ENCODE measurements at places on chromosomes 2 and 18.

- no peak for DNase-seq
Observed at GRCh38 chr18:43396266-43396665, 119.0 kb upstream of the SYT4 start.

DNA sequence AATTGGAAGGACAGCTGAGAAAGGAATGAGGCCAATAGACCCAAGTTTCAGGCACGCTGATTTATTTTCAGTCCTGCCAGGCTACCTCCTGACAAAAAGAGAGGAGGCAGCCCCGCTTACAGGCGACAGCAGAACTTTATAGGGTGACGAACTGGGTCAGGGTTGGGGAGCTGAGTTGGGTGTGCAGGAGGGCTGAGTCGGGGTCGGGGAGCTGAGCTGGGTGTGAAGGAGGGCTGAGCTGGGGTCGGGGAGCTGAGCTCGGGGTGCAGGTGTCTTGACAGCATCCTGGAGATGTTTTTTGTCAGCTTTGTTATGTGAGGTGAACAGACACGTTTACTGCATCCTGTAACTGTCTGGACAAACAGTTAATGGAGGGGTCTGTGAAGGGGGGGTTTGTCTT, 342.2 kb downstream of the ADCYAP1 start:
- DNase-seq, result no peak

DNA sequence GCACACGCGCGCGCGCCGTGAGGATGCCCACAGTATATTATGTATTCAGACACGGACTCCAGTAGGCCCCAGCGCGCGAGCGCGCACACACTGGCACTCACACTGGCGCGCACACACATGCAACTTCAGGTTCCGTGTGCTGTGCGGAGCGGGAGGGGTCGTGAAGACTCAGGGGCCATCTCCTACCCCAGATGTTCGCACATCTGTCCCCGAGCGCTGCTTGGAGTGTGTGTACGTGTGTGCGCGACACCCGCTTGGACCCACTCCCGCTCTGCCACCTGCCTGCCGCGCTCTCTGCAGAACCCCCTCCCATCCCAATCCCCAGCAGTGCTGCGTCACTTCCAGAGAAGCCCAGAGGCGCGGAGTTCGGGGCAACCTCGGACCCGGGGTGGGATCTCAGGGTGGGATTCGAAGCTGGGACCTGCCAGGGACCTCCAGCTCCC, 2.6 kb downstream of the NRP2 start:
- DNase-seq, result no peak

- no peak for DNase-seq
Observed at GRCh38 chr18:59011786-59012185, 127.9 kb upstream of the SEC11C start.

DNA sequence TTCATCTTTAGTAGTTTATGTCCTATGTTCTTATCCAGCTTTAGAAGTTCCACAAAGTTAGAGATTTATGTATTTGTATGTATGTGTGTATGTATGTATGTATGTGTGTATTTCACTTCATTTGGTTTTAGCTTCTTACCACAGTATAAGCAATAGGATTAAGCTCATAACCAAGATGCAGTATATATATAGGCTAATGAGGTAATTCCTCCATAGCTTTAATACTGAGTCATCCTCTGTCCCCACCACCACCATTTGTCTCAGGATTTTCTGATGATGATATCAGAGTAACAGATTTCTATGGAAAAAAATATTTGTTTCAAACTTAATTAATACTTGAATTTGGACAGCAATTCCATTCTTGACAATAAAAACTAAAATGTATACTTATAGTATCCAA, 159.2 kb downstream of the SOX11 start:
- no peak for DNase-seq

DNA sequence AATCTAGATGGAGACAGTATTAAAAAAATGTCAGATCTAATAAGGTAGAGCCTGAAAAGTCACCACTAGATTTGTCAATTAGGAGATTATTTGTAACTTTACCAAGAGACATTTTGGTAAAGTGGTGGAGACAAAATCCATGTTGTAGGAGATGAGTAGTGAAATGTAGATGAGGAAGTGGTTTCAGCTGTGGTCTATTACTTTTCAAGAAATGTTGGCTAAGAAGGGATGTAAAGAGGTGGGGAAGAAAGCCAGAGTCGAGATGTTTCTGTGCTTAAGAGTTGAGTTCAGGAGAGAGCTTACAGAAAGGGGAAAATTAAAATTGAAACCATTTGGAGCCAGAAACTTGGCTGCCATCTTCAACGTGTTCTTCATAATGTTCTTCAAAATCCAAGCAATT, 22.2 kb downstream of the ACVR2A start:
- DNase-seq, result no peak

- peak; percentile 32 for DNase-seq
Observed at GRCh38 chr18:4068552-4069158, 386.5 kb downstream of the DLGAP1 start.

- DNase-seq, result no peak
Observed at GRCh38 chr2:140654565-140654964, 1476.3 kb downstream of the LRP1B start.

DNA sequence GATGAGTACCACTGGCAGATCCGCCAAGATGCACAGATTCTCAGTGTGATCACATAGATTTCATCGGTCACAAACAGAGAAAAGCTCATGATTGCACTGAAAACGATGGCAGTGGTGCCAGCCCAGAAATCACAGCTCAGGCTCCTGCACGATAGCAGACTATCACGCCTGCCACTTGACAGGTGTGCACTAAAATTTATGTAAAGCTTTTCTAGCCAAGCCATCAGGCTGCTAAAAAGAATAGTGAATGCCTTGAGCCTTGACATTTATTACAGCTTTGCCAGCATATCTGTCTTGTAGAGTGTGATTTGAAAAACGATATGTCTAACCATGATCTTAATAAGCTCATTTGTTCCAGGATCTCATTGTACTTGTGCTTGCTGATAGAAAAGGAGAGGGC, 409.5 kb upstream of the CWC22 start:
- DNase-seq, result no peak

GRCh38 chr2:29749843-29750242, 171.5 kb downstream of the ALK start:
- DNase-seq, result no peak

DNA sequence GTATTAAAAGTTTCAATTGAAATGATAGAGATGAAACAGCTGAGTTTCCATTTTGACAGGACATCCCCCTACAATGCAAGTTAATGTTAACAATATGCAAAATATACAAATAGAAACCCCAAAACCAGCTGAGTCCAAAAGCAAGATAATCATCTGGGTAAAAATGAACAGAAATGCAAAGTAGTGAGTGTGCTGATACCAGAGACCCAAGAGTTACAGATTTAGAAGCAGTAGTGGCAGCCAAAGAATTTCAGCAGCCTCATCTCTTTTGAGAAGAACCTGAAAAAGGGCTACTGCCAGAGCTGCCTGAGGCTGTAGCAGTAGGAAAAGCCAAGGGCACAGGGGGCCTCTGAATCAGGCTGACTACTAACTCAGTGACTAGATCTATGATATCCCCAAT, 82.6 kb downstream of the THADA start:
- no peak for DNase-seq

DNA sequence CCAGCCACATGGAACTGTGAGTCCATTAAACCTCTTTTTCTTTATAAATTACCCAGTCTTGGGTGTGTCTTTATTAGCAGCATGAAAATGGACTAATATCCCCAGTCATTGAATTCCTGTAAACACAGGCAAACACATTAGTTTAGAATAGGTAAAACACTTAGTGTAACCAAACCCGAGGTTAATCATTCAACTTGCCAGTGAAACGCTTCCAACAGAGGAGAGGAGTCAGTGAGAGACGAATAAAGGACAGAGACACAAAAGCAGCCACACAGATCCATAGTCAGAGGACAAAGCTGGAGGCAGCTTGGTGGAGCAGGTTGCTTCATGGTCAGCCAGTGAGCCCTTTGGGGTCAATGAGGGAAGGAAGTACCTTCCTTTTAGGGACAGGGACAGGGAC, 348.1 kb downstream of the TGIF1 start:
- no peak for DNase-seq

- no peak for DNase-seq
Observed at GRCh38 chr18:24721388-24721787, 261.0 kb downstream of the HRH4 start.

DNA sequence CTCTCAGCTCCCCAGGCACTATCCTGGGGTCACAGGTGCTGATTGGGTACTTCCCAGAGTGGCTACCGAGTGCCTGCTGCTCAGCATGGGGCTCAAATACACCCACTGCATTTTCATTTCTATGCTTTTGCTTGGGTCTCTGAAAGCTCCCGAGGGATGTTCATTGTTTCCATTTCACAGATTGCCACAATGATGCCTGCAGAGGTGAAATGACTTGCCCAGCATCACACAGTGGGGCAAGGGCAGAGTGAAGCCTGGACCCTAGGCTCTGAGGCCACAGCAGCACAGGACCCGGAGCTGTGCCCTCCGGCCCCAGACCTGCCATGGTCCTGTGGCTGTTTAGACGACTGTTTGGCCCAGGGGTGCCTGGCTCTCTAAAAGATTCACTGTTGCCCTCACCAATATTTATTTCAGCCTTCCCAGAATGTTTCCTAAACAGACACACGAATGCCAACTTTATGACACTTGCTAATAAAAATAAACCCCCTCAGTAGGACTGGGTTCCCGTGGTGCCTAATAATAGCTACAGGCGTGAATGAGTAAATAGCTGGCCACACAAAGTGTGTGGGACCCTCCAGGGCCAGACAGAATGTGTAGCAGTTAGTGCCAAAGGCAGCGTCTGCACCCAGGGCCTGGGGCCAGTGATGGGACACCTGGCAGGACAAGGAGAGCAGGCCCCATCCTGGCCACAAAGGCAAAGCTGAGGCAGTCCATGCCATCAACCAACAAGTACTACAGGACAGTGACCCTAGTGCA, 11.5 kb upstream of the ST8SIA5 start:
- no peak for DNase-seq

- no peak for DNase-seq
Observed at GRCh38 chr18:13576598-13576997, 149.8 kb downstream of the FAM210A start.

GRCh38 chr2:186570604-186571003, 19.3 kb upstream of the ITGAV start:
- DNase-seq, result no peak

DNA sequence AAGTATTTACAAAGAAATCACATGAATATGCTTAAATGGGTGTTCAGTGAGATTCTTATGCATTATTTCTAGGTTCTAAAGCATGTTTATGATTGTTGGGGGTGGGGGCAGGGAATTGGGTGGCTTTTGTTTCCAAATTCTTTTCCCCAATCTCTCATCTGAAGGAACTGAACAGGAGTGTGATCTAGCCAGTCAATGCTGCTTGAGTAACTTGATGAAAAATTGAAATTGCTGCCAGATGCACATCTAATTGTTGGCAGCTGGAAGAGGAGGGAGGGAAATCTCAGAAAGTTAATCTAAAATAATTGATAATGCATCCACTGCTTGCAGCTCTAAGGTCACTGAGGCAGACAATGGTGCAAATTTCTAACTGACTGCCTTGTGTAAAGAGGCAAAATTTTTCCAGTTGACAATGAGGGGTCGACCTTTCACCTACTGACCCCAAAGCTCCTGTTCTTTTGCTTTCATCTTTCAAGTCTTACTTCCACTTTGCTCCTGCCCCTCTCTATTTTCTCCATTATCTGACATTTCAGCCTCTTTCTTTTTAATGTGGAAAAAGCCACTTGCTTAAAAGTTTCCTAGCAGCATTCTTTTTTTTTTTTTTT, 53.3 kb downstream of the IRS1 start:
- no peak for DNase-seq

GRCh38 chr2:156339110-156339847, 6.8 kb upstream of the NR4A2 start:
- no peak for DNase-seq

- DNase-seq, result no peak
Observed at GRCh38 chr2:206001912-206002311, 84.1 kb downstream of the INO80D start.

DNA sequence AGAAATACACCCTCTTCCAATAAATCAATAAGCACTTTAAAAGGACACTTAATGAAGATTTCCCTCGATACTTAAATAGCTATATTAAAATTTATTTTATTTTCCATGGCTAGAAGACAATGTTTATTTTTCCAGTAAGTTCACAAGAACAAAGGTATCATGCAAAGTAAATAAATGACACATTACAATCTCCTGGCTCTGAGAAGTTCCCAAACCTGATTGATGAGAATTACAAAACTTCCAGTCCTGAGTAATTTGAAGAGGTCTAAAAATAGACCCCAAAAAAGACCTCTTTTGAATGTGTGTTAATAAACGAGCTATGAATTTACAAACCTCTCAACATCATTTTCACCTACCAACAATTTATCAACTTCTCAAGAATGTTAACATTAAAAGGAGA, 1.5 kb upstream of the PEX13 start:
- no peak for DNase-seq

GRCh38 chr2:138237667-138238384, 263.7 kb upstream of the SPOPL start:
- no peak for DNase-seq

DNA sequence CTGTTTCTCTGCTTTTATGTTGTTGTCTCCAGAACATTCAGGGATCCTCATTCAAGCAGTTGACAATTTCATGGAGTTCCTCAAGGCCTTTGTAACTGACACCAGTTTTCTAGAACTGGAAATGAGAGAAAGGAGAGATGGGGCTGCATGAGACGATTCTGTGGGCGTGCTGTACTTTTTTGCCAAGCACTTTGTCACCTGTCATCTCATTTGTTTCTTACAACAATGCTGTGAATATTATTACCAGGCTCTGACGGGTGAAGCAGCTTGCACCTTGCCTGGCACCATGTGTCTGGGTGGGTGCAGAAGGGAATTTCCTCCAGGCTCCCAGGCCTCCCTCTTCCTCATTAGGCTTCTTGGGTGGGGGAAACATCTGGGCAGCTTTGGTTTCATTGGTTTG, 22.2 kb upstream of the ATOH8 start:
- DNase-seq, result no peak

GRCh38 chr2:242052421-242052820, 182.9 kb downstream of the RTP5 start:
- DNase-seq, result no peak

DNA sequence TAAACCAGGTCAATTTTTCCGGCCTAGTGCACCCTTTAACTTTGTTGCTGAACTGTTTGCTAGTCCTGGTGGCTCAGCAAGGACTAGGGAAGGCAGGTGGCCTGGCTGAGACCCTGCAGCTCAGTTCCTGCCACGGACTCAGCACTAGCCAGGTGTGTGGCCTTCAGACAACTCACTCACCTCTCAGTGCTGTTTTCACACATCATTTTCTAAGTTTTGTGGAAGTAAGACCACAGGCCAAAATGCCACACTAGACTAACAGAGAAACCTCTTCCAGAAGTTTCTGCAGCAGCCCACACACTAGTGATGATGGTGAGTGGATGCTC, 65.9 kb upstream of the SLC1A4 start:
- DNase-seq, result no peak

Data from stimulated activated CD4-positive, alpha-beta T cell treated with anti-CD3 and anti-CD28 coated beads, Interleukin-4, amount 100 ng/mL, for 24 hours (primary cell).